ENCODE measurements at places on chromosomes 1 and 21. TPM values are rescaled to one million over a fixed set of nuclear protein-coding genes. Genes with fewer than 3 reads are reported as not detected.

DNA sequence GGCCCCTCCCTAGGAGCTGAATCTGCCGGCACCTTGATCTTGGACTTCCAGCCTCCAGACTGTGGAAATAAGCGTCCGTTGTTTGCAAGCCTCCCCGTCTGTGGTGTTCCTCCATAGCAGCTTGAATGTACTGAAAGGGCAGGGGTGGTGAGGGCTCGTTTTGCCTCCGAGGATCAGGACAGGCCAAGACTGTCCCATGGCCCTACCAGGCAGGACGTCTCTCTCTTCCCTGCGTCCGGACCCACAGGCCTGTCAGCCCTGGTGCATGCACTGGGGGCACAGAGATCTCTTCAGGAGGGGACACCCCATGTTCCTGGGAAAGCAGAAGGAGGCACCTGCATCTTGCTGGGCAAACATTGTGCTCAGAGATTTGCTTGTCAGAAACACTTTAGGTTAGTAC, 156.3 kb upstream of the C1orf174 start:
- DNase-seq = no peak

Gene PDE9A
- 12.6 TPM for total RNA-seq

Gene RAB25
- 0.58 TPM for total RNA-seq

Gene NTNG1
- total RNA-seq = not detected

GRCh38 chr1:21667348-21668231, 1.6 kb downstream of the RAP1GAP start:
- no peak for DNase-seq

GRCh38 chr1:159548126-159548525, 12.3 kb upstream of the OR10J5 start:
- DNase-seq = no peak

Gene SEMA4A
- 9.4 TPM for total RNA-seq

- no peak for DNase-seq
Observed at GRCh38 chr1:109393617-109394233, 4.0 kb downstream of the SORT1 start.

DNA sequence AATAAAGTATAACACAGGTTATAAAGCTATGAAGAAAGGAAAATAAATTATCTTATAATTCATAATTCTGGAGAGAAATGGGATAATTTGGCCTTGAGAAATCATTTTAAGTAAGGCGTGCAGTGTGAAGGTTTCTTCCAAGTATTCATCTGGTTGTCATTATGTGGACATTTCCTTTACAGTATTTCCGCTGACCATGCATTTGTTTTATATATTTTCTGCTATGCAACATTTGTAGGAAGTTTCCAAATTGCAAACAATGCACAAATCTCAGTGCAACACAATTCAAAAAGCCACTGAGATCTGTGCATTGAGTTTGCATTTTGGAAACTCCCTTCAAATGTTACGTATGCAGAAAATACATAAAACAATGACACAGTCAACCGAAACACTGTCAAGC, 17.8 kb downstream of the ZNF670 start:
- no peak for DNase-seq

DNA sequence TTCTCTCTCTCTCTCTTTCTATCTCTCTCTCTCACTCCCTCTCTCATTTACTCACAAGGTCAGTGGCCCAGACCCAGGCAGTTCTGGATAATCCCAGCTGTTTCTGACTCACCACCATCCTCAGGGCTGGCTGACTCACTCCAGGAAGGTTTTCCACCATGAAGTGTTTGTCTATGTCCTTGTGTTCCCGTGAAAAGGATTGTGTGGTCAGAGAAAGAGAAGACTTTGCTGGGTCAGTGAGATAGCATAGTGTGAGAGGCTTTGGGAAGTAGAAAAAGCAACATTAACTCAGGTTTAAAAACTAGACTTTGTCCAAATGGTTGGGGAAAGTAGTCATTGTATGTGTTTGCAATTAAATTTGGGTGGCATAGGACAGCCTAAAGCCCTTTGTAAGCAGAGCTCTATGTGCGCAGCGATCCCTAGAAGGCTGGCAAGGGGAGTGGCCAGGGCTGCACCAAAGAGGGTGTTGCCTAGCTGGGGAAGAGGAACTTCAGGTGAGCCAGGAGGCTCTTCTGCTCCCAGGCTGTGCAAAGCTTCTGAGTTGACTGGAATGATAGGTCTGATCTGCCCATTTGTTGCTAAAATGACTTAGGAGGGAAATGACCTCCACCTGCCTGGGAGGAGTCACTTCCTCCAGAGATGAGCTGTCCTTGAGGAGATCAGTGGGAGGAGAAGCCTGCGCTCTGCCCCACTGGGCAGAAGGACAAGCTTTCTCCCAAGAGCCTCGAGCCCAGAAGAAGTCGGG, 4.9 kb upstream of the CAPN2 start:
- no peak for DNase-seq

Gene ACTN2
- 0.28 TPM for total RNA-seq

- DNase-seq = no peak
Observed at GRCh38 chr1:147236448-147236847, 6.0 kb upstream of the CHD1L start.

DNA sequence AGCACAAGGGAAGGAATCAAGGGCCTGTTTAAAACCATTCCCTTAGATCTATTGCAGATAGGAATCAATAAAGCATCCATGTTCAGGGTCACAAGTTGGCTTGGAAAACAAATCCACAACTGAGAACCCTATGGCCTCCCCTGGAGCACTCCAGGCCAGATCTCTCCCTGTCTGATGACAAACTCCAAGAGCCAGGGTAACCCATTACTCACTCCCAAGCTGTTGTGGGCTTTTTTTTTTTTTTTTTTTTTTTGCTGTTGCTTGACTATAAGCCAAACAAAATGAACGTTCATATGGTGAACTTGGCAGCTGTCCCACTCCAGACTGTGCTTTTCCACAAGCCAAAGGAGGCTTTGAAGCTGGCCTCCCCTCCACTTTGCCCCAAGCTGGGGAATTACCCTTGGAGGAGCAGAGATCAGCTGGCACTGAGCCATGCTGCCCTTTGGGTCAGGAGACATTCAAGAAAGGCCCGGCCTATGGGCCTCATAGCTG, 35.7 kb upstream of the VAV3 start:
- no peak for DNase-seq

DNA sequence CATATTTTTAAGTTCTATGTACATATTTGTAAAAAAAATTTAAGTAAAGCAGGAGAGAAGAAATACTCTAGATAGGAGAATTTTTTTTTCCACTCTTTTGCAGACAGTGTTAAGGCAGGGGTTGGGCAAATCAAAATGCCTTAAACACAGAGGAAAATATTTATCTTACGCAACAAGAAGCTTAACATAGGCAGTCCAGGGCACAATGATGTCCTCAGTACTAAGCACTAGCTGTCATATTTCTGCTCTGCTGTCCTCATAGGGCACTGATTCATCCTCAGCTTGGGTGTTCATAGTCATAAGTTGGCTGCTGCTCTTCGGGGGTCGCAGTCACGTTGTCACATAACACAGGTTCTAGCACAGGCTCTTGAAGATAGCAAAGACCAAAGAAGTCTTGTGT, 247.4 kb downstream of the PTBP2 start:
- DNase-seq = no peak

GRCh38 chr1:180181996-180182642, 27.4 kb downstream of the QSOX1 start:
- no peak for DNase-seq

- DNase-seq = no peak
Observed at GRCh38 chr1:51829058-51829457, 49.5 kb downstream of the NRDC start.

- no peak for DNase-seq
Observed at GRCh38 chr1:24206516-24207394, 19.7 kb upstream of the IFNLR1 start.

- no peak for DNase-seq
Observed at GRCh38 chr1:192966073-192966472, 93.1 kb downstream of the UCHL5 start.

DNA sequence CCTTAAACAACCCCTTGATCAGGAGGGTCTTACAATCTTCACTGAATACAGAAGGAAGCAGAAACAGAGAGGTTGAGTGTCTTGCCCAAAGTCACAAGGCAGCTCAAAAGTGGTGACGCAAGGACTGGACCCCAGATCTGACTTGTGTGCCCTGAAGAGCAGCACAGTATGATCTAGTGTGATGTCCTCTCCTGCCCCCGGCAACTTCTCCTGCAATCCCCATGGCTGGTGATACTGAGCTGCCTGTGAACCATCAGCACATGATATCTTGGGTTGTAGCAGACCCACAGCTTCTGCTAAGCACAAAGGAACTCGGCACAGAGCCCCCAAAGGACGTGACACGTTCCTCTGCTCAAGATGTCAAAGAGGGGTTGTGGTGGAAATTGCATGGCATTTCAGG, 51.2 kb upstream of the EDN2 start:
- no peak for DNase-seq

GRCh38 chr1:184183919-184184318, 132.4 kb downstream of the TSEN15 start:
- no peak for DNase-seq

GRCh38 chr1:97069312-97069711, 347.7 kb downstream of the PTBP2 start:
- no peak for DNase-seq

GRCh38 chr1:201354151-201354900, 23.2 kb downstream of the TNNT2 start:
- no peak for DNase-seq

Gene PLA2G4A
- total RNA-seq = not detected

Gene CHD5
- 0.34 TPM for total RNA-seq

DNA sequence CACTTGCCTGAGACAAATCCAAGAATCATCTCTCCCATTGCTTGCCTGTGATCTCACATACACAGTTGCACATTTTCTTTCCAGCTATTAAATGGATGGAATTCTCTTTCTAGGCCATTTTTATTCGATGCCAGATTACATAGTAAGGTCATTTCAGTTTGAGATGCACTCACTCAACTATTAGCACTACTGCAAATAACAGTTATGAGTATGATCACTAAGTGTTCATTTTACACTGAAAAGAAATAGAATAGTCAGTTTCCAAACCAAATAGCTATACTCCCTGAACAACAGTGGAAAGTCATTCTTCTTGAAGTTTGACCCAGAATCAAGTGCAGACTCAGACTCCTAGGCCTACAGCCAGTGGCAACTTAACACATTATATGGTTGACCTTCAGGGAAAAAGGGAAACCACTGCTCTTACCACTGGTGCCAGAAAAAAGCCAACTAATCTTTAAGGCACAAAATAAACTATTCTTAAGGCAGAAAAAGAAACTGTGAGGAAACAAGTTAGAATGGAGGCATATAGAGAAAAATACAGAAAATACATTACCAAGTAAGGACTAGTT, 31.5 kb downstream of the WNT2B start:
- no peak for DNase-seq

DNA sequence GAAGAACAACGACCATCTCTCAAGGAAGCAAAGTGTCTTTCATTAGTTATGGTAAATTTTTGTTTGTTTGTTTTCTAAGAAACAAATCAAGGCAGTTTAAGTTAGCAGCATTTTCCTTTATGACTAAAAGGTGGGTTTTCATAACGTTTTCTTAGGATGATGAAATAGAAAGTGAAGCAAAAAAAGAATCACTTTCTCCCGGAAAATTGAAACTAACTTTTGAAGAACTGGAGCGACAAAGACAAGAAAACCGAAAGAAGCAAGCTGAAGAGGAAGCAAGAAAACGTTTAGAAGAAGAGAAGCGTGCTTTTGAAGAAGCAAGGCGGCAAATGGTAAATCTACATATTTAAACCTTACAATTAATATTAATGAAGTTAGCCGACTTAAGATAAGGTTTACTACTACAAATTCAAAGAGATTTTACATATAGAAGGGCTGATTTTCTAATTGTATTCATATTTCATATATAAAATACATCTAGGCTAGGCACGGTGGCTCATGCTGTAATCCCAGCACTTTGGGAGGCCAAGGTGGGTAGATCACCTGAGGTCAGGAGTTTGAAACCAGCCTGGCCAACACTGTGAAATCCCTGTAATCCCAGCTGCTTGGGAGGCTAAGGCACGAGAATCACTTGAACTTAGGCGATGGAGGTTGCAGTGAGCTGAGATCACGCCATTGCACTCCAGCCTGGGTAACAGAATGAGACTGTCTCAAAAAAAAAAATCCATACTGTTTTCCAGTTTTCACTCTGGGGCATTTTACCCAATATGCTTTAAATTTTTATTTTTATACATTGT, 38.3 kb downstream of the NEXN start:
- DNase-seq = no peak

All from CD4-positive, alpha-beta T cell (primary cell).